ENCODE measurements at places on chromosomes 3 and 15. TPM values are rescaled to one million over a fixed set of nuclear protein-coding genes. Genes with fewer than 3 reads are reported as not detected.

USP13 gene
- total RNA-seq = 11.9 TPM

MKRN2OS gene
- not detected for total RNA-seq

DNA sequence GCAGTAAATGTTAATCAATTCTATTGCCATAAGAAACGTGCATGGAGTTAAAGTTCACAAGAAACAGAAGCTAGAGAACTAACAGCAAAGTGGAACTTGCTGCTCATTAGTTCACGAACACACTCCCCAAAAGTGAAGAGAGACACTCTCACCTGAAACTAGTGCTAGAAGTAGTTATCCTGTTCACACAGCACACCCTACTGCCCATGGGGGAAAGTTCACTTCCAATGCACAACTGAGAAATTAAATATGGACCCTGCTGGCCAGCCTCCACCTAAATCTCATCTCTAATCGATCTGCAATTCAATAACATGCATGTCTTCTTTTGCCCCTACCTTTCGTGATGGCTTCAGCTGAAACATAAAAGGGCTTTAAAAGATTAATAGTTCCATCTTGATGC is 39.4 kb upstream of the FRMD4B start:
- DNase-seq = peak; percentile 26
- H3K4me3 ChIP-seq = no peak overlapping the region
- H3K36me3 ChIP-seq = no peaks in the 10 kb centered on the region
- H3K4me1 ChIP-seq = no peaks in the 10 kb centered on the region
- no peak overlapping the region for H3K27ac ChIP-seq

RAD54L2 gene
- 50.0 TPM for total RNA-seq

GRCh38 chr3:103126115-103126514 is 691.3 kb downstream of the ZPLD1 start:
- no peaks in the 10 kb centered on the region for H3K4me1 ChIP-seq
- no peak overlapping the region for H3K4me3 ChIP-seq
- DNase-seq = no peak
- H3K27me3 ChIP-seq = no peaks in the 10 kb centered on the region
- no peaks in the 10 kb centered on the region for H3K36me3 ChIP-seq
- no peak overlapping the region for H3K27ac ChIP-seq

GRCh38 chr3:50164984-50165909 is 10.1 kb downstream of the SEMA3F start:
- H3K27me3 ChIP-seq = no peaks in the 10 kb centered on the region
- H3K36me3 ChIP-seq = no peaks in the 10 kb centered on the region
- H3K4me3 ChIP-seq = no peak overlapping the region
- no peak overlapping the region for H3K27ac ChIP-seq

- H3K27ac ChIP-seq = peak within 1 kb of the TSS; percentile 93
- H3K27me3 ChIP-seq = no peaks in the 10 kb centered on the region
- peak within 1 kb of the TSS; percentile 70 for H3K4me3 ChIP-seq
- H3K4me1 ChIP-seq = peaks cover 30% of the 10 kb centered on the region
- peaks cover 9% of the 10 kb centered on the region for H3K36me3 ChIP-seq
- DNase-seq = peak; percentile 96
Measured at GRCh38 chr15:101294731-101295606, at the start of gene SNRPA1. Gene SNRPA1 (minus strand): TSS chr15:101295248. CDS start chr15:101295178, 70 bp downstream.

GRCh38 chr3:178047496-178047895 is 488.7 kb upstream of the KCNMB2 start:
- no peaks in the 10 kb centered on the region for H3K4me1 ChIP-seq
- no peak for DNase-seq

DNA sequence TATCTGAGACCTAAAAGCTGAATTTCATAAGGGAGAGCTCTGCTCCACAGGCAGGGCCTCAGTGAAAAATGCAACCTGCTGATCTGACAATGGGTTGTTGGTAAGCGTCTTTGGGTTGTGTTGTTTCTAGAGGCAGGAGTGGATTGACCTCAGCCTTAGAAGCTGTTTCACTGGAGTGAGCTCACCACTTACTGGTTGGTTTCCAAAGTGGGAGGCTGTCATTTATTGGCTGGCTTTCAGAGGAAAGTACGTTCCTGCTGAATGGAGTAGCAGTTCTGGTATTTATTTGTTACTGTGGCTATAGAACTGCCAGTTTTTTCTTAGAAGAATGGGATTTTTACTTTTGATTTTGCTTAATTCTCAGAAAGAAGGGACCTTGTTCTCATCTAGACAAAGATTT is 29.3 kb upstream of the COL6A5 start:
- H3K36me3 ChIP-seq = no peaks in the 10 kb centered on the region
- H3K27ac ChIP-seq = no peak overlapping the region
- H3K4me1 ChIP-seq = no peaks in the 10 kb centered on the region
- no peaks in the 10 kb centered on the region for H3K27me3 ChIP-seq
- no peak overlapping the region for H3K4me3 ChIP-seq
- DNase-seq = no peak

RBP2 gene
- total RNA-seq = not detected

PEX5L gene
- total RNA-seq = not detected

DNA sequence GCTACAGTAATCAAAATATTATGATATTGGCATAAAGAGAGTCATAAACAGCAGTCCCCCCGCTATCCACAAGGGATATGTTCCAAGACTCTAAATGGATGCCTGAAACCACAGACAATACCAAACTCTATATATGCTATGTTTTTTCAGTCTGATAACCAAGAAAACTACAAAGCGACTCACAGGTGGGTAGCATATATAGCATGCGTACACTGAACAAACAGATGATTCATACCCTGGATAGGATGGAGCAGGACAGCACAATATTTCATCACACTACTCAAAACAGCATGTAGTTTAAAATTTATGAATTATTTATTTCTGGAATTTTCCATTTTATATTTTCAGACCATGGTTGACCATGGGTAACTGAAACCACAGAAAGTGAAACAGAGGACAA is 87.0 kb upstream of the PPP2R3A start:
- H3K36me3 ChIP-seq = no peaks in the 10 kb centered on the region
- no peak overlapping the region for H3K27ac ChIP-seq
- no peaks in the 10 kb centered on the region for H3K4me1 ChIP-seq

DNA sequence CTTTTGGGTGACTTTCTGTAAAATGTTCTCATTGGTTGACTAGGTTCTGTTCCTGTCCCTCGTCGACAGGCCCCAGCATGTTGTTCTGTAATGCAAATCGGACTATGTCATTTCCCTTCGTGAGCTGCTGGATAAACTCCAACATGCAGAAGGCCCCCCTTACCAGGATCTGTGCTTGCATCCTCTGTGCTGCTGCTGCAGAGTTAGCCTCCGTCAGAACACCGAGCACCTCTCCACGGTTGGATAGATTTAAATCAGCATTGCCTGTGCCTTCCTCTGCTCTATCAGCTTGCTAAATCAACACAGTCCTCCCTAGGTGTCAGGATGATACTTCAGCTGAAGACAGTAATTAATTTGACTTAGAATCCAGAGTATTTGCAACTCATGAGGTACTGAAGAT is 12.7 kb upstream of the MINDY4B start:
- H3K27ac ChIP-seq = no peak overlapping the region
- no peaks in the 10 kb centered on the region for H3K4me1 ChIP-seq
- no peaks in the 10 kb centered on the region for H3K36me3 ChIP-seq
- H3K27me3 ChIP-seq = no peaks in the 10 kb centered on the region

CCRL2 gene
- total RNA-seq = 2.3 TPM

LRRN1 gene
- 2.5 TPM for total RNA-seq

ROPN1B gene
- not detected for total RNA-seq

TGM5 gene
- total RNA-seq = 0.42 TPM

- H3K27ac ChIP-seq = no peak overlapping the region
- no peak for DNase-seq
- no peaks in the 10 kb centered on the region for H3K4me1 ChIP-seq
- no peaks in the 10 kb centered on the region for H3K36me3 ChIP-seq
- H3K27me3 ChIP-seq = no peaks in the 10 kb centered on the region
Measured at GRCh38 chr3:31170932-31171670, 276.6 kb upstream of the GADL1 start.

DNA sequence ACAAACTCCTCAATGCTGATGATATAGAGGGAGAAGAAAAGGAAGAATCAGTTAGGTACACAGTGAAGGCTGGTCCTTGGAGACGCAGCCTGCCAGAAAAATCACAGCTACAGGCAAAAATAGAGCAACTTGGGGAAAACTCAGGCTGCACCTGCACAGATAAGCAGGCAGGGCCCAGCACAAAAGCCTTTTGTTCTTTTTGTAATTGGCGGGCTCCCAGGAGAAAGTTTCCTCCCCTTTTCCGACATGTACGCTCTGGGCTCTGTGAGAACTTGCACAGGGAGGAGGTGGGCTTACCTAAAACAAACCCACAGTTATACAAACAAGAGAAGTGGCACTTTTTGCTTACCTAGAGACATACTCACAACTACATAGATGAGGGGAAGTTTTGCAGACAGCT is 813.4 kb upstream of the EPHA6 start:
- H3K27ac ChIP-seq = no peak overlapping the region
- no peak for DNase-seq
- H3K4me3 ChIP-seq = no peak overlapping the region
- no peaks in the 10 kb centered on the region for H3K4me1 ChIP-seq
- H3K27me3 ChIP-seq = no peaks in the 10 kb centered on the region

DNA sequence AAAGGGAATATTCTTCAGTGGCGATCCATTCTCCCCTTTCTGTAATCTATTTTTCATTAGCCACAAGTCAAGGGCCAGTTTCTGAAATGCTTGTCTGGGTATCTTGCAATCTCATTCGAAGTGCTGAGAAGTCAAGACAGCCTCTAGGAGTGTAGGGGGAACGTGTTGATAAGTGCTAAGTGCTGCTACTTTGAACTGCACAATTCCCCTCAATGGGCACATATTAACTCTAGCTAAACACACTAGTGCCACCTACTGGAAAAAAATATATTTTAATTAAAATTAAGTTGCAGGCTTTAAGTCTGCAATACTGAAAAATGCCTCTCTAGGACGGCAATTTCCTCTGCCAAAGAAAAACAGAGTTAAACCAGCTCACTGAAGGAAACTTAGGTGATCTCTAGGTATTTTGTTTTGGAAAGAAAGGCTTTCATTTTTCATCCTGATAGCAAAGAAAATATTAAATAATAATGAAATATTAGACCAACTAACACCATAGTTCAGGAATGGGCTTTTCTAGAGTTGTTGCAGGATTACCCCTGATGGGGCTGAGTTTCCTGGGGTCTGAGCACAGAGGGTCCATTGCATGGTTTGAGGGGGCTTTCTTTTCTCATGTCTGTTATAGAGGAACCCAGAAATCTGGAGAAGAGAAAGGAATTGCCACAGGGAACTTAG is 181.9 kb upstream of the KBTBD8 start:
- peak; percentile 52 for DNase-seq
- H3K36me3 ChIP-seq = no peaks in the 10 kb centered on the region
- H3K27ac ChIP-seq = no peak overlapping the region
- no peaks in the 10 kb centered on the region for H3K4me1 ChIP-seq
- no peaks in the 10 kb centered on the region for H3K27me3 ChIP-seq

DNA sequence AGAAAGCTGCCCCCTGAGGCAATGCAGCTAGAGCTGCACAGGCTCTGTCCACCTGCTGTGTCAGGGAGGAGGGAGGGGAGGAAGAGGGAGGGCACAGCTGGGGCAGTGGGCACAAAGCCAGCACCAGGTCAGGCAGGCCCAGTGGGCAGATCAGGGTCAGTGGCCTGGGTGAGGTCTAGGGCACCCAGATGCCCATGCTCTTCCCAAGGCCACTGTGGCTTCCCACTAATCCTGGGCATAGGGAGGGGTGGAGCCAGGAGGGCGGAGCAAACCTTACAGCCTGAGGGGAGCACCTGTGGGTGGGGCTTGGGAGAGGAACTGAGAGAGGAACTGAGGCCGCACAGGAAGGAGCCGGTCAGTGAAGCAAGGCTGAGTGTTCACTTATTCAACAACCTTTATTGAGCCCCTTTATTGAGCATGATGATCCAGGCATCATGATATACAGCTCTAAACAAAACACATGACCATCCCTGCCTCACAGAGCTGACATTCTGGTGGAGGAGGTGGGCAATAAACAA is 55.0 kb downstream of the RHCG start:
- H3K4me1 ChIP-seq = peaks cover 29% of the 10 kb centered on the region
- peak; percentile 88 for DNase-seq
- H3K27me3 ChIP-seq = peaks cover 11% of the 10 kb centered on the region

CNTN3 gene
- not detected for total RNA-seq

LRRK1 gene
- 55.5 TPM for total RNA-seq

- no peak overlapping the region for H3K27ac ChIP-seq
- H3K27me3 ChIP-seq = no peaks in the 10 kb centered on the region
- H3K4me3 ChIP-seq = no peak overlapping the region
- H3K36me3 ChIP-seq = no peaks in the 10 kb centered on the region
- no peaks in the 10 kb centered on the region for H3K4me1 ChIP-seq
- no peak for DNase-seq
Measured at GRCh38 chr15:23629234-23629805, 18.3 kb downstream of the MAGEL2 start.

DNA sequence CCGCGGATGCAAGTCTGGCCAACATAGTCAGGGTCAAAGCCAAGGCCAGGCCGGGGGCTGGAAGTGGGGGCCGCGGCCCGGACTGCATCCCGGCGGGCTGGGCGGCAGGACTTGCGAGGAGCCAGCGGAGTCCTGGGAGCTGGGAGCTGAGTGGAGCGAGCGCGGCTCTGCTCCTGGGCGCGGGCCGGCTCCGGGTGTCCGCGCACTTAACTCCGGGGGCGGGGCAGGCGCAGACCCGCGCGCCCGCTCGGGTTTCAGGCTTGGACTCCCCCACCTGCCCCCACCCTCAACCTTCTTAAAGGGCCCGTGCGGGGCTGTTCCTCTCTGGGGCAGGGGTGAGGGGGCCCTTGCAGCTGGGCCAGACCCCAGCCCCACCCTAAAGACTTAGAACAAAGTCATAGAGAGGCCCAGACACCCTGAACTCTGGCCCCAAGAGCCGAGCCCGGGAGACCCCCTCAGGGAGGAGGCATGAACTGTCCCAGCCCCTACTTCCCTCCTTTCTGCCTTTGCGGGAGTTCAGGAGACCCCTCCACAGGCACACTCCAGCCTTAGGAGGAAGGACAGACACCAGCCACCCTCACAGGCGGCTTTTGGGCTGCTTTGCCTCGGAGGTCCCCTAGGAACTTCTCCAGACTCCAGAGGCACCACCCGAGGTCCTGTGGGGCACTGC is at the start of gene CSPG4:
Gene CSPG4, minus strand, starts transcription at position 181 of the 670 bp plus-strand sequence. Its CDS starts 93 bp downstream, at position 88.
- DNase-seq = no peak
- H3K36me3 ChIP-seq = no peaks in the 10 kb centered on the region
- no peak within 1 kb of the TSS for H3K27ac ChIP-seq
- H3K4me3 ChIP-seq = no peak within 1 kb of the TSS
- peaks cover 5% of the 10 kb centered on the region for H3K4me1 ChIP-seq
- no peaks in the 10 kb centered on the region for H3K27me3 ChIP-seq

DNA sequence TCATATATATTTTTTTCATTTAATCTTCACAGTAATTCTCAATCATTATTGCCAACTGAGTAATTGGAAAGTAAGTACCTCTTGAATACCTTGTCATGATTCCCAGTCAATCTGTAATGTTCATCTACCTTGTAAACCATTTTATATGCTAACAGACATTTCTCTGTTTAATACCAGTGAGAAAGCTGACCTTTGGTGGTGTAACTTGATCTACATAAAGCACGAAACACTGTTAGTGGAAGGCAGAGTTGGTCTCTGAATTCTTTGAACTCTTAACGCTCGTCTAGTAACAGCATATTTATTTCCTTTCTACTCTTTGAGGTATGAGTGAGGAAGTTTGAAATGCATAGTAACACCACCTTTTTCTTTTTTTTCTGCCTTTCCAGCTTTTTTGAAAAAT is 59.5 kb downstream of the SLC25A26 start:
- no peak for DNase-seq
- no peak overlapping the region for H3K4me3 ChIP-seq
- H3K27me3 ChIP-seq = no peaks in the 10 kb centered on the region
- H3K4me1 ChIP-seq = peaks cover 3% of the 10 kb centered on the region
- H3K36me3 ChIP-seq = no peaks in the 10 kb centered on the region

LRRIQ4 gene
- 0.71 TPM for total RNA-seq
